ENCODE measurements at places on chromosomes 2 and 18. TPM values are rescaled to one million over a fixed set of nuclear protein-coding genes. Genes with fewer than 3 reads are reported as not detected.

DNA sequence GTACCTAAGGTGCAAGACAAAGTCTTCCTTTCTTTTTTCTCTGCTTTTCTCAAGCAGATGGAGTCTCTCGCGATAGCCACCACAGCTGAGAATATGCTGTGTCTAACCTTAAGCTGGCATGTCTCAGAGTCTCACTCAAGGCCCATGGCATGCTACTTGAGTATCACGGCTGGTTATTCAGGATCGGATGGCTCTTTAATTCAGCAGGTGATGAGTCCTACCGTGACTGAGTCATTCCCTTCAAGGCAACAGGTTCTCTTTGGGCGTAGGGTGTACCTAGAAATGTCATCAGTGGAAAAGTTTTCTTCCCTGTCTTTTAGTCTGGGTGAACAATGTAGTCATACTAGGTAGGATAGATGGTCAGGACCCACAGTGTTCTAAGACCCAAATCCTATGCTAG, 136.2 kb downstream of the DIS3L2 start:
- DNase-seq = no peak

DNA sequence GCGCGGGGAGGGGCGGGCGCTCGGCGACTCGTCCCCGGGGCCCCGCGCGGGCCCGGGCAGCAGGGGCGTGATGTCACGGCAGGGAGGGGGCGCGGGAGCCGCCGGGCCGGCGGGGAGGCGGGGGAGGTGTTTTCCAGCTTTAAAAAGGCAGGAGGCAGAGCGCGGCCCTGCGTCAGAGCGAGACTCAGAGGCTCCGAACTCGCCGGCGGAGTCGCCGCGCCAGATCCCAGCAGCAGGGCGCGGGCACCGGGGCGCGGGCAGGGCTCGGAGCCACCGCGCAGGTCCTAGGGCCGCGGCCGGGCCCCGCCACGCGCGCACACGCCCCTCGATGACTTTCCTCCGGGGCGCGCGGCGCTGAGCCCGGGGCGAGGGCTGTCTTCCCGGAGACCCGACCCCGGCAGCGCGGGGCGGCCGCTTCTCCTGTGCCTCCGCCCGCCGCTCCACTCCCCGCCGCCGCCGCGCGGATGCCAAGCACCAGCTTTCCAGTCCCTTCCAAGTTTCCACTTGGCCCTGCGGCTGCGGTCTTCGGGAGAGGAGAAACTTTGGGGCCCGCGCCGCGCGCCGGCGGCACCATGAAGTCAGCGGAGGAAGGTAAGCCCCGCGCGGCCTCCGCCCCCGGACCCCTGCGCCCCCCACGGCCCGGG, at the start of gene NFATC1:
TSS of gene NFATC1 (plus strand) at position 170 of the 644 bp plus-strand sequence. CDS start at position 465, 295 bp downstream.
- peak; percentile 92 for DNase-seq

GRCh38 chr2:144703852-144704708, 184.2 kb upstream of the ZEB2 start:
- DNase-seq = peak; percentile 4

Gene UPP2
- total RNA-seq = not detected

Gene DIPK1C
- total RNA-seq = not detected

Gene REV1
- total RNA-seq = 32.3 TPM
